Right lobe of liver (tissue), 6 donors: ENCODE measurements at places on chromosomes 1 and 21. TPM values are rescaled to one million over a fixed set of nuclear protein-coding genes. Genes with fewer than 3 reads are reported as not detected.

The OR2L5 gene
- not detected for total RNA-seq

The TSSK3 gene
- 1.1 TPM for total RNA-seq

The PLEKHG5 gene
- 2.3 TPM for total RNA-seq

The F13B gene
- 46.0 TPM for total RNA-seq

The ANKRD45 gene
- not detected for total RNA-seq

The CYP4A22 gene
- 77.4 TPM for total RNA-seq

The GPR52 gene
- total RNA-seq: 3.1 TPM

The NBPF6 gene
- total RNA-seq: not detected

The CFHR1 gene
- 513 TPM for total RNA-seq

The MATN1 gene
- total RNA-seq: not detected

The KRTAP19-3 gene
- total RNA-seq: not detected

The ETV3L gene
- total RNA-seq: not detected

The SYT6 gene
- total RNA-seq: not detected

The HTR6 gene
- not detected for total RNA-seq

The MPL gene
- not detected for total RNA-seq

The ZNF593OS gene
- not detected for total RNA-seq

The CALML6 gene
- total RNA-seq: not detected

The LRRC53 gene
- not detected for total RNA-seq

The HES4 gene
- total RNA-seq: 19.9 TPM

The FAM163A gene
- not detected for total RNA-seq

The HSD3B2 gene
- total RNA-seq: not detected

The GSTM1 gene
- total RNA-seq: 248 TPM

The TCHHL1 gene
- total RNA-seq: not detected

The KRTAP19-1 gene
- total RNA-seq: not detected

The LHX8 gene
- not detected for total RNA-seq

The KIAA1614 gene
- 0.14 TPM for total RNA-seq

The C1orf53 gene
- total RNA-seq: 5.4 TPM

The LCE3D gene
- total RNA-seq: not detected

The ERRFI1 gene
- 539 TPM for total RNA-seq

The CAPZA1 gene
- total RNA-seq: 85.8 TPM
